NCI-H2171 treated with DMSO at 0.1 percent for 48 hours (cell line): ENCODE measurements at places on chromosomes 5 and 9.

GRCh38 chr9:3415906-3416305, 109.9 kb downstream of the RFX3 start:
- no peak for DNase-seq

DNA sequence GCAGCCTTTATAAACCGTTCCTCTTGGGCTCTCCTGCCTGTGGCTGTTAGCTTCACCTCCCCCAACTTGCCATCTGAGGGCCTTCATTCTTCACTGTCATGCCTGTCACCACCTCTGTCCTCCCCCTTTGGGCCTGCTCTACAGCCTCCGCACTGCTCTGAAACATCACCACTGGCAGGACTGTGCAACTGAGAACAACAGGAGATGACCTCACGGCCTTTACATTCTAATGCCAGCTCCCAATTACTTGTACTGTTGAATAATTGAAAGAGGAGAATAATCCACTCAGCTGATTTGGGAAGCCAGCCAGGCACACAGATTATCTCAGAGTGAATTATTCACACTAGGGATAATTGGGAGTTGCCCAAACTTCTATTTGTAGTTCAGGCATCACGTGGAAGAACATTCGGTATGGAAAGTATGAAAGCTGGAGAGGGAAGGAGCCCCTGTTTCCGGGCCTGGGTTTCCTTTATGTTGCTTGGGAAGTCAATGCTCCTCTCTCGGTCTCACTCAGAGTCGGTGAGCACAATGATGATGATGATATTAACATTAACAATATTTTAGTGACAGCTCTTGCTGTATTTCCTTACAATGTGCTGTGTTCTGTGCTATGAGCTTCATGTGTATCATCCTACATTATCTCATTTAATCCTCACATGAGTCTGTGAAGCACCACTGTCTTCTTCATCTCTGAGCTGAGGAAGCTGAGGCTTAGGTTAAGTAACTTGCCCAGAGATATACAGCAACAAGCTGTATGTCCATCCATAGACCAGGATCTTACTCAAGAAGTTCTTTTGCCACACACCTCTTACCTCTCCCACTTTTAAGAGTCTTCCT, 99.3 kb upstream of the LRRTM2 start:
- DNase-seq: no peak

DNA sequence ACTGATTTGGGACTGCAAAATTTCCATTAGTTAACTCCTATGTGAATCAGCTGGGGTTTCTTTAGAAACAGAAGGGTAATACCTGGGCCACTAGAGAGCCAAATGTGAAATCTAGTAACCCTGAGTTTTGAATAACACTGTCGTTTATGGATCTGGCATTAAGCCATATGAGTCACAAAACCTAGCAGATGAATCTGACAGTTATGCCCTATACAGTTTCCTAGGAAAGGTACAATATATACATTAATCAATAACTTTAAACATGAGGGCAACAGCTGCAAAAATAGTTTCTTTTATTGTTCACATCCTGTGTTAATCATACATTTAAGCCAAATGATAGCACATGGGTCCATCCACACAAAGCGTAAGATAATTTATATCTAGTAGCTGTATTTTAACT, 56.9 kb downstream of the PAM start:
- peak; percentile 77 for DNase-seq

DNA sequence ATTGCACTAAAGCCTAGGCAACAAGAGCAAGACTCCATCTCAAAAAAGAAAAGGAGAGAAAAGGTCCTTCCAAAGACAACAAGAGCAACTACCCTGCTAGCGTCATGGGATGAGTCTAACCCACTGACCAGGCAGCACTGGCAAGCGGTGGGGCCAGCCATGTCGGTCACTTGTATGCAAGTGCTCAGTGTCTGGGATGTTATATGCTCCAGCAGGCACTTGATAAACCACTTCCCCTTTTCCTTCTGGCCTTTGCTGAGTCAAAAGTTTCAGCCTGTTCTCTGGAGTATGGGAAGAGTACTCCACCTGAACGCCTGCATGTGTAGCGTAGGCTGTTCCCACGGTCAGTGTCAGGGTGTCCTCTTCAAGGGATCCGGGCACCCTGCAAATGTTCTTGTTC, 9.2 kb upstream of the MXD3 start:
- no peak for DNase-seq
